COR-L47 (cell line): ENCODE measurements at places on chromosomes 13 and 19.

DNA sequence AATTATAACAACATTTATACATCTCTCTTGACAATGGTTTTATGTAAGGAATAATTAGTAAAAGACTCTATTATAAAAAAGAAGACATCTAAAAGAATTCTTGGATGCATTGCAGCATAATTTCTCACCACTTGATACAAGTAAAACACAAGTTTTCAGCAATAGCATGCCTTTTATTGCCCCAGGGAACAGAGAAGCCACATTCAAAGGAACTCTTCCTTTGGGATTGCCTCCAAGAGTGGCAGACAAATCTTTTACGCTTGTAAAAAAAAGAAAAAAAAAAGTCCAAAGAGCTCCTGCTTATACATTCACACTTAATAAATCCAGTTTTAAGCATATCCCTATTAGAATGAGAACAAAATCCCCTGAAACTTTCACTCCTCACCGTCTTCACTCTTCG lies 2357.8 kb upstream of the PCDH20 start:
- no peak for DNase-seq

DNA sequence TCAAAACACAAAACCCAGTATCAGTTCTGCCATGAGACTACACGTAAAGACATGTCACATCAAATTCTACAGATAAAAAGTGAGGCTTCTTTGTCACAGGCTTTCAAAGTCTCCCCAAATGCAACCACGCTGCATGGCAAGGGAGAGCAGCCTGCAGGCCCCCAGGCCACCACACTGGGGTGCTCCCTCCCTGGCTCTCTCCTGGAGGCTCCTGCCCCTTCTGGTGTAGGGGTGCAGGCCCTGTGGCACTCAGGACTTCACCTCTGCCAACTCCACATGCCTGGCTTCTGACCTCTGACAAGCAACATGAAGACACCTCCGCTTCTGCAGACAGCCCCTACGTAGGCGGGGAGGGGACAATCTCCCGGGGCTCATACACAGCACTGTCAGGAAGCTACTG lies 14.3 kb downstream of the AKAP8 start:
- no peak for DNase-seq

GRCh38 chr19:16048583-16048982 lies 27.7 kb upstream of the TPM4 start:
- DNase-seq: no peak

GRCh38 chr19:43555185-43555770 lies 20.0 kb downstream of the XRCC1 start:
- DNase-seq: peak; percentile 44

- DNase-seq: no peak
Measured at GRCh38 chr19:18017275-18018083, 9.5 kb downstream of the ARRDC2 start.

DNA sequence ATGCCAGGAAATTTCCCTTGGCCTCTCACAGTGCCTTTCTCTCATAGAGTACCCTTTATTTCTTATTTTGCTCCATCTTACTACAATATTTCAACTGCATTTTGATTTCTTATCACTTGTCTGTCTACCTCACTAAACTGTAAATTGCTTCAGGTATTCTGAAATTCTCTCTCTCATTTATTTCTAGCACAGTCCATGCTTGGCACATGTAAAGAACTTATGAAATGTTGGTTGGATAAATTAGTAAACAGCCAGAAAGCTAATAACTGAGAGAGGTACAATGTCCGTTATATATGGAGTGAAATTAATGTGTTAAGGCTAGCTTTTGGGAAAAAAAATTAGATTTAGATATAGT lies 138.3 kb upstream of the RFC3 start:
- no peak for DNase-seq

GRCh38 chr13:41864658-41865057 lies 96.3 kb downstream of the VWA8 start:
- no peak for DNase-seq

DNA sequence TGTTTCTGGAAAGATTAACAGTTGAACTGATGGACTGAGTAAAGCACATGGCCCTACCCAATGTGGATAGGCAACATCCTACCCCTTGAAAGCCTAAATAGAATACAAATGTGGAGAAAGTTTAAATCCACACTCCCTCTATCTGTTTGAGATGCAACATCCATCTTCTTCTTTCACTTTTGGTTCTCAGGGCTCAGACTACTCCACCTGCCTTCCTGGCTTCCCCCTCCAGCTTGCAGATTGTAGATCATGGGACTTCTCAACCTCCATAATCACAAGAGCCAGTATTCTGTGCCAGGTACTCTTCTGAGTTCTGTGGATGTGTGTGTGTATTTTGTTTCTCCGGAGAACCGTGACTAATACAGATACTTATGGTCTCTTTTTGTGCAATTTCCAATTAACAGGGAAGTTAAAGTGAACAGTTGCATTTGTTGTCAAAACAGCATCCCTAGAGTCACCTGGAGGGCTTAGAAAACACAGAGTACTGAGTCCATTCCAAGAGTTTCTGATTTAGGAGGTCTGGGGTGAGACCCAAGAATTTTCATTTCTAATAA lies 590.3 kb upstream of the MIR17HG start:
- DNase-seq: peak; percentile 25

DNA sequence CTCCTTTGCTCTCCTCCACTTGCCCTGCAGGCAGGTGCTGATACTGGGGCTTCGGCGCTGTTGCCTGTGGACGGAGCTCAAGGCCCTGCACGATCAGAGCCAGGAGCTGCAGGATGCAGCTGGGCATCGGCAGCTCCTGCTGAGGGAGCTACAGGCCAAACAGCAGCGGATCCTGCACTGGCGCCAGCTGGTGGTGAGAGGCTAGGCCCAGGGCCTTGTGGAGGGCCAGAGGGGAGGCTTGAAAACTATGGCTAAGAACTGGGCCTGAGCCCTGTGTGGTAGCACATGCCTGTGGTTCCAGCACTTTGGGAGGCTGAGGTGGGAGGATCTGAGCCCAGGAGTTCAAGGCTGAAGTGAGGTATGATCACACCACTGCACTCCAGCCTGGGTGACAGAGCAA lies 6.3 kb downstream of the HAUS5 start:
- no peak for DNase-seq

DNA sequence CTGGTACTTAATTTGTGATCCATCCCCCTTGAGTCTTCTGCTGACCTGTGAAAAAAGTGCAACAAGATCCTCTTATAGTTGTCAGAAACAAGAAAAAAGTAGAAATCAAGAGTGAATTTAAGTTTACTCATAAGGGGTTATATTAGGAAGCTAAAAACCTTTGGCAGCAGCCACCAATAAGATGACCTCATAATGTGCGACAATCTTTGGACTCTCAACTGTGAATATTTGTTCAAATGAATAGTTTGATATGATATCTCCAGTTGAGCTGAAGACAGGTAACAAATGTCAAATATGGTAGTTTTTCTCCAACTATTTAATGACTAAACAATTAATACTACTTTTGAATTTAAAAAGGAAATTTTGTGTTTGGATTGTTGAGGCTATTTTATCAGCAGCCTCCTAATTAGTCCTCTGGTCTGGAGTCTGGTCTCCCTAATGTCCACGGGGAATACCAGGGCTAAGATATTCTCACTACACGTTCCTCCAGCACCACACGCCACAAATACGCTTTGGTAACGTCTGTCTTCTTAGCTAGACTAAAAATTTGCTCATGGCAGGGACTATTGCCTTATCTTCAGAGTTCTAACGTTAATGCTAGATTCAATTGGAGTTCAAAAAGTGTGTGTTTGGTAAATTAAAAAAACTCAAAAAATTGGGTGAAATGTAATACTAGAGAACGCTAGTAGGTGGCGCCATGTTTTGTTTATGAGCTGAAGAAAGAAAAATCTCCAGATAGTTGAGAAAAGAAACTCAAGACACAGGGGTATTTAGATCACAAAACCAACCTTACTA lies 51.0 kb upstream of the PDX1 start:
- no peak for DNase-seq

DNA sequence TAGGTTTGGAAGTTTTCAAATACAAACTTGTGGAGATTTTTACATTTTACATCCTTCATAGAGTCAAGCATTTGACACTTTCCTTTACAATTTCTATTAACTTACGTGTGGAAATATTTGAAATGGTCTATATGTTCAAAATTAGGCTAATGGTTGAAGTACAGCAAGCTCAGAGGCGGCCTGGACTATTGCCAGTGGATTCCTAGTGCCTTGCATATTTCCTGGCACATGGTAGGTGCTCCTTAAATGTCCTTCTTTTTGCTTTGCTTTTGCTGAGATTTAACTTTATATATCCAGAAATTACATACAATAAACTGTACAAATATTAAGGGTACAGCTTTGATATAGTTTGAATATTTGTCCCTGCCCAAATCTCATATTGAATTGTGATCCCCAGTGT lies 93.9 kb downstream of the UBL3 start:
- DNase-seq: no peak

DNA sequence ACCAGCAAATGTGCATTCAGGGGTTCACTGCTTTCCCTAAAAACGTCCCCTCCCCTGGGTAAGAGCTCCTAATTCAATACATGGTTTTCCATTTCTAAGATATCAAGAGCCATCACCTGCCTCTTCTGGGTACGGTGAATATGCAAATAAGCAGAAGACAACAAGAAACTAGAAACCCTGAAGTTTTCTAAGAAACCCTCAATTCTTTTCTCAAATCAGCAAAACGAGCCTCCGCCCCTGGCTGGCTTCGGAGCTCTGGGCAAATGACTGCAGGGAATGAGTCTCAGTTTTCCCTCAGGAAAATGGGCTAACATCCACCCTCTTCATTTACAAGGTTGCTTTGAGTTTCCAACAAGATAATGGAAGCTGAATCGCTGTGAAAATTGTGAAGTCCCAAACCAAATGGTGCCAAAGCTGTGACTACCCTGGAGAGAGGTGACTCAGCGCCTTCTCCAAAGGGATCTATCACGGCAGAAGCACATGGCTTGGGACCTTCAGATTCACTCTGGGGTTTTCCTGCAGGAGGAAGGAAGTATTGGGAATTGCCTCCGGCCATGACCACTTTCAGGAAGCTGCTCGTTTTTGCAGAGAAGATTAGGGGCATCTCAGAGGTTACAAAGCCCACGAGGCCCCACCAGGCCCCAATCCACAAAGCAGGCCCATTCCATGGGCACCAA lies 26.6 kb downstream of the KLF2 start:
- no peak for DNase-seq

- peak; percentile 84 for DNase-seq
Measured at GRCh38 chr13:103883164-103883563, 816.9 kb upstream of the SLC10A2 start.

DNA sequence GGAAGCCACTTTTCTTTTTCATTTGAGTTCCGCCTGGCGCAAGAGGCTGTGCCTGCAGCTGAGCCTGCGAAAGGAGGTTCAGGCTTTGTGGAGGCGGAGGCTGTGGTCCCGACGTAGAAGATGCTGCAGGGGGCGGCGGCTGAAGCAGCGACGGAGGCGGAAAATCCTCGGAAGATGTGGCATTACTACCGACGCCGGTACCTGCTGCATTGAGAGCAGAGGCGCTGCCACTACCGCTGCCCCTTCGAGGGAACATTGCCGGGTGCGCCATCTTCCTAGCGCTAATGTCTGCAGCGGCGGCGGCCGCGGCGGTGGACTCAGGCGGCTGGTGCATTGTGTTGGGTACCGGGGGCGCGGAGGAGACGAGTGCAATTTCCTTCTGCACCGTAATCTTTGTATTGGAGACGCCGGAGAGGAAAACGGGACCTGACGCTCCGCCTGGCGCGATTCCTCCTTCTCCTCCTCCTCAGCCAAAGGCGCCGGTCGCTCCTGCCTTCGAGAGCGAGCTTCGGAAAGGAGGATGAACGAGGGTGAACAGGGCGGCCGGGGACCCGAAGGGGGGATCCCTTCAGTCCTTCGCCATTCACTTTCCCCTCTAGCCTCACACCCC lies at the start of gene TSC22D1:
Gene TSC22D1, minus strand, starts transcription at position 590 of the 610 bp plus-strand sequence. Its CDS starts 256 bp downstream, at position 334.
- peak; percentile 34 for DNase-seq

DNA sequence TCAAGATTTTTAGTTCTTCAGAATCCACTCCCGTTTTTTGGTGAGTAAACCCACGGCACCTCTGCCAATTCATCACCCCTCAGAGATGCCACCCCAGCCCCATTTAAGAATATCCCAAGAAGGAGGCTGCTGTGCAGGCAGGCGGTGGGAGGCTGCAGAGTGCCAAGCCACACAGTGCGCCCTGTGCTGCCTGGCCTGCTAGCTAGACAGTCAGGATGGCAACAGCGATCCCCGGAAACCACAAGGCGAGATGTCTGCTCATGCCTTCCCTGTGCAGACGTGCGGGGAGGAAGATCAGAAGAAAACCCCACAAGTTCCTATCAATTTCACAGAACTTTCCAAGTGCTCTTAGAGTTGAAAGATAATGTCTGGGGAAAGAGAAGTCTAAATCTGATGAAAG lies 64.8 kb upstream of the GPR183 start:
- DNase-seq: no peak

- DNase-seq: no peak
Measured at GRCh38 chr13:73338389-73338788, 279.6 kb downstream of the KLF5 start.

GRCh38 chr19:5357584-5357983 lies 17.0 kb upstream of the PTPRS start:
- DNase-seq: no peak

GRCh38 chr19:2982561-2982960 lies 5.2 kb downstream of the TLE6 start:
- no peak for DNase-seq

GRCh38 chr19:17393002-17393401 lies 994 bp downstream of the CCDC194 start:
- no peak for DNase-seq

DNA sequence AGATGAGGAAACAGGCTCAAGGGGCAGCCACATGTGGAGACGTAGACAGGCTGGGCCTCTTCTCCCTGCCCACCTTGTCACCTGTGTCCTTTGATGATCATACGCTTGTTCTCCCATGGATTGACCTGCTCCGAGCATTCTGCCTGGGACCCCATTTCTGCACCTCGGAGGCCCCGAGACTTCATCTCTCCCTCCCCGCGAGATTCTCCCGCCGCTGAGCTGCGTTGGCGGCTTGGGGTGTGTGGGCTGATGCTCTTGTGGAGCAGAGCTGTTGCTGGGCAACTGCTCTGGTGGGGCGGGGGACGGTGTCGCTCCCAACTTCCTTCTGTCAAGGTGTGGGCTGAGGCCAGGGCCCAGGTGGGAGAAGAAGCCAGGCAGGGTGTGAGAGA lies 22.1 kb downstream of the MAST3 start:
- no peak for DNase-seq

- DNase-seq: no peak
Measured at GRCh38 chr13:113599391-113599790, 14.8 kb downstream of the TFDP1 start.

DNA sequence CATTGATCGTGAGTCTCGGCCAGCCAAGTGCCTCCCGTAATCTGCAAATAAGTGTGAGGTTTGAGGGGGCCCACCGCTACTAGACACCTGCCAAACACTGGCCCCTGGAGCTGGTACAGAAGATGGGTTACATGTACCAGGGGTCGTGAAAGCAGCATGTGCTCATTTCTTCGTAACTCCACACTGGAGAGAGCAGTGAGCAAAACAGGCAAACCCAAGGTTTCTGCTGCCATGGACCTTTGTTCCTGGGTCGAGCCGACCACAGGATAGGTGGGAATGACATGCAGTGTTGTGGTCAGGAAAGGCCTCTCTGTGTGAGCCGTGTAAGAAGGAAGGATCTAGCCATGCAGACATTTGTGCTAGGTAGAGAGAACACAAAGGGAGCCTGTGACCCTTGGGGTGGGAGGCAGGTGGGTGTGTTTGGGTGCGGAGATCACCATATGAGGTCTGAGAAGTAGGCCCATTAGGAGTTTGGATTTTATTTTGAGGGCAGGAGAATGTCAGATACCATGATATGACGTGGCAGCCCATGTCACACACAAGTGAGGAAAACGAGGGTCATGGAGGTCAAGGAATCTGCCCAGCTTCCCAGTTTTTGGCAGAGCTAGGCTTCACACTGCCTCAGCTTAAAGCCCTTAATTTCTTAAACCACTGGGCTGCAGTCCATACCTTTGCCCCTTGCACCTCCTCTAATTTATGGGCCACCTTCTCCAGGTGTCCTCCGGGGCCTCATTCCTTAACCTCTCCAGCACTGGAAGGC lies 919 bp downstream of the GTF3A start:
- no peak for DNase-seq
